ENCODE measurements at places on chromosomes 3 and 15. TPM values are rescaled to one million over a fixed set of nuclear protein-coding genes. Genes with fewer than 3 reads are reported as not detected.

Gene UCN2
- total RNA-seq: not detected

Gene MYL3
- total RNA-seq: not detected

Gene MNS1
- total RNA-seq: 1.6 TPM

Gene CPB1
- total RNA-seq: not detected

Gene RNF111
- 34.4 TPM for total RNA-seq

Gene ATP2B2
- not detected for total RNA-seq

Gene OR5K2
- not detected for total RNA-seq

Gene KLHL18
- 33.9 TPM for total RNA-seq

Gene LYZL4
- not detected for total RNA-seq

Gene HCN4
- not detected for total RNA-seq

Gene GPR160
- total RNA-seq: 5.3 TPM

Gene SLC24A5
- 0.07 TPM for total RNA-seq

Gene CCDC54
- not detected for total RNA-seq

Gene SST
- not detected for total RNA-seq

Gene RFC4
- total RNA-seq: 49.8 TPM

Gene PAK6
- total RNA-seq: not detected

Gene FBXL22
- 0.13 TPM for total RNA-seq

Gene SI
- not detected for total RNA-seq

Gene SHC4
- 0.53 TPM for total RNA-seq

Gene SLC12A1
- not detected for total RNA-seq

Gene SLC51B
- total RNA-seq: not detected

Gene KNG1
- not detected for total RNA-seq

Gene CHRFAM7A
- total RNA-seq: 5.3 TPM

Gene HDGFL3
- total RNA-seq: 126 TPM

Gene CELF6
- total RNA-seq: not detected

Gene CHRD
- total RNA-seq: 0.13 TPM

Gene LINGO1
- not detected for total RNA-seq

Gene WDR93
- 0.13 TPM for total RNA-seq

Gene CKMT1A
- total RNA-seq: not detected

Gene CCR9
- not detected for total RNA-seq

Gene FSIP1
- total RNA-seq: 0.50 TPM

Gene C2CD4A
- 1.3 TPM for total RNA-seq

Gene FAIM
- total RNA-seq: 12.0 TPM

Gene OR4F15
- total RNA-seq: not detected

Gene COPG1
- total RNA-seq: 203 TPM

Gene DLEC1
- total RNA-seq: 0.14 TPM

Gene LDHAL6B
- total RNA-seq: not detected

Gene SERPINI2
- total RNA-seq: not detected

Gene STRIT1
- total RNA-seq: not detected

Gene ZNF502
- total RNA-seq: 4.8 TPM

Gene DOCK3
- 0.14 TPM for total RNA-seq

Gene BOC
- total RNA-seq: 0.86 TPM
